Amygdala (tissue), 56 donors: ENCODE measurements at places on chromosomes 7 and 10.

- DNase-seq = no peak
Observed at GRCh38 chr10:122696687-122697086, 3.0 kb downstream of the C10orf120 start.

DNA sequence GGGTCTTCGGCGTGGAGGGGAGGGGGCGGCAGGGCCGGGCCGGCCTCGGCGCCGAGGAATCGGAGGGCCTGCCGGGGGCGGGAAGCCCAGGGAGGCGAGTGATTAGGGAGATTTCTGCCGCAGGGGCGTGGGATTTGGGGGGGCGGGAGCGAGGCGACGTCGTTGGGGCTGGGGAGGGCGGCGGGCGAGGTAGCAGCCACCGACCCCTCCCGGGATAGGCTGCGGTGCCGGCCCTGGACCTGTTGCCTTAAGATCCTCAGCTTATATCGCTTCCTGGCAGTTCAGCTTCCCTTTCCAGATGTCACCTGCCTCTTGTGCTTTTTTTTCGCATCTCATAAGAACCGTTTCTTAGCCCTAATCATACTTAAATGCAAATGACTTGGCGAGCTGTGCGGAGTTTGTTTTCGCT, 655 bp downstream of the LMTK2 start:
- no peak for DNase-seq

- no peak for DNase-seq
Observed at GRCh38 chr10:7406712-7407333, 4.0 kb downstream of the SFMBT2 start.

DNA sequence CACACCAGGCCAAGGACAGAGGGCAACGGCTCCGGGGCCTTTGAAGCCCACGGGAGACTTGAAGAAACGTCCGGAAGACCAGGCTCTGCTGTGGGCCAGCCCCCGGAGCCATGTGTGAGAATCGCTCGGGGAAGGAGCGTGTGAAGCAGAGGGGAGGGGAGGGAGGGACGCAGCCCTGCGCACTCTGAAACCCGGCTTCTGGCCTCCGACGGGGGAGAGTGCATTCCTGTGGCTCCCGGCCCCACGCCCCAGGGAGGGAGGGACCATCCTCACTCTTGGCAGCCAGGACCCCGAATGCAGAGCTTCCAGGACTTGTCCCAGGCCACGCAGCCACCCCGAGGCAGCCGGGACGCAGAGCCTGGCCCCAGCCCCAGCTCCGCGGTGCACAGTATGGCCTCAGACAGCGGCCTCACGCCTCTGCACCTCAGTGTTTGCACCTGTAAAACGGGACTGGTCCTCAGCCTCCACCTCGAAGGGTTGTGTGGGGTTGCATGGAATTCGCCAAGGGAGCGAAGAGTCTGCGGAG, 67.4 kb downstream of the PDGFA start:
- no peak for DNase-seq

DNA sequence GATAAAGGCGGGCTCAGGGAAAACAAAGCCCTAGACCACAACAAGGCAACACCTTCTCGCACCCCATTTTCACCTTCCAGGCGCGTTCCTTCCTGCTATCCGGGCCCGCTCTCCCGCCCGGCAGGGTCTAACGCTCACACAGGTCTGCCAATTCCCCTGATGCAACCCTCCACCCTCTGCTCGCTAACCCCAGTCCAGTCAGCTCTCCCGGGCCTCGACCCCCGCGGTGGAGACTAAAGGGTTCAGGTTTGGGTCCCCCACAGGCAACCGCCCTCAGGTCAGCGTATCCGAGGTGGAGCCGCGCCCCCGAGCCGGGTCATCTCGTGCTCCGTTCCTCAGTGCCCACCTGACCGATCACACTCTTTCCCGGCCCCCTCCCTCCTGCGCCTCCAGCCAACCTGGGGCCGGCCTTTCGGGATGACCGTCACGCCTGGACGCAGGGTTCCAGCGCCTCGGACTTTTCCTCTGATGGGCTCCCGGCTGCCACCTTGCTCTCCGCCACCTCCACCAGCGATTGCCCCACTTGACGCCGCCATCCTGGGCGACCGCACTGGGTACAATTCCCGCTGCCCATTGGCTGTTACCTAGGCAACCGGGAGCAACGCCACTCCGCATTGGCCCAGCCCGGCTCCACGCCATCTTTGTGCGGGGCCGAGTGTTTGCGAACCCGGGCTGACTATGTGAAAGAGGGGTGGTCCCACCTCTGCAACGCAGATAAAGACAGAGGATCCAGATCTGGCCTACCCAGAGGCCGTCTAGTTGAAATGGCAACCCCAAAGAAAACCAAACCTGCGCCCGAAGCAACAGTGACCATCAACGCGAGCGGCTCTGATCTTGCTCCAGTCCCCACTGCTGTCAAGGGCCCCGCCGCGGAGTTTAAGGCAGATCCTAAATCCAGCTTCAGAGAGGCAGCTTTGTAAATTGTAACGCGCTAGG, at the start of gene MORN4:
MORN4 (minus strand) TSS at position 552 of the 936 bp plus-strand sequence. CDS start 13,847 bp downstream, outside the sequence.
- peak; percentile 96 for DNase-seq

- no peak for DNase-seq
Observed at GRCh38 chr10:61758433-61758832, 95.7 kb downstream of the CABCOCO1 start.

DNA sequence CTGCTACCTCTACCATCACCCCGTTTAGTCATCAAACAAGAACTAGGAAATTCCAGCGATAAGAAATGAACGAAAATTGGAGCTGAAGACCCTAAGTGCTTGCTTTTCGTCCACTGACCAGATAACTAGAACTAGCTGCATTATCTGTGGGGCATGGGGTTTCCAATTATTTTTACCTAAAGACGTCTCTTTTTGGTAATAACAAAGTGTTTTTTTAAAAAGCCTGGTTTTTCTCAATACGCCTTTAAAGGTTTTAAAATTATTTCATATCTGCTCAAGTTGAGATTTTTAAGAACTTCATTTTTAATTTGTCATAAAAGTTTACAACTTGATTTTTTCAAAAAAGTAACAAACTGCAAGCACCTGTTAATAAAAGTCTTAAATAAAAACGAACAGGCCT, 104.2 kb downstream of the GALNT11 start:
- DNase-seq = no peak

DNA sequence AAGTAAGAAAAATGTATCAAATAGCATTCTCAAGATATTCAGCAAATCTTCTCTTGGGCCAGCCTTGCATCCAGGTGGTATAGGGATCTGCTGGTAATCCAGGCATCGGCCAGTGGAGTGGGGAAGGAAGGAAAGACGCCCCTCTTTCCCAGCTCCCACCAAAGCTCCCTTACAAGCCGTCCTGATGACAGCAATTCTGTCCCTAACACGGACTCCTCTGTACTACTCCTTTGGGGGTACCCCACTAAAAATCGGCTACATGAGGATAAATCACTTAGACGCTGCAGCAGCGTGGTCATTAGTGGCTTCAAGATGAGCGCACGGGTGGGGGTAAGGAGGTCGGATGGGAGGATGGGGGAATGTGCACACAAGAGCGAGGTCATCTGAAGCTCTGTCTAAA, 24.7 kb upstream of the NUB1 start:
- DNase-seq = no peak

DNA sequence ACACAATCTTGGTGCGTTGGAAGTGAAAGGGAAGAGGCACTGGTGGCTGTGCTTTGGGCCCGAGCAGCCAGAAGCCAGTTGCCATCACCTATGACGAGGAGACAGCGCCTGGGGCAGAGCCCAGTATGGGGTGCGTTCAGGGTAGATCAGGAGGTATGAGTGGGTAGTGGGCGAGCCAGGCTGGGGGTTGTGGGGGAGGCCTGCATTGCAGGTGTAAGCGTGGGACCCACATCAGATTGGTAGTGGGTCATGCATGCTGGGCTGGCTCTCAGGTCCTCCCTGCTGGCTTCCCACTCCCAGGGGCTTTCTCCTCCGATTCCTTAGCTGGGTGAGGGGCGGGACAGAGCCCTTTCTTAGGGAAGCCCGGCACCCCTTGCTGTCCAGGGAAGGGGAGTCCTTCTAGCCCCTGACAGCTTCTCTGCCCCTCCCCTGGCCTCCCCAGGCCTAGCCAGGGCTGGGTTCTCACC, 445 bp upstream of the PVRIG start:
- DNase-seq = no peak

- no peak for DNase-seq
Observed at GRCh38 chr7:78473571-78474301, 675.2 kb downstream of the PHTF2 start.

DNA sequence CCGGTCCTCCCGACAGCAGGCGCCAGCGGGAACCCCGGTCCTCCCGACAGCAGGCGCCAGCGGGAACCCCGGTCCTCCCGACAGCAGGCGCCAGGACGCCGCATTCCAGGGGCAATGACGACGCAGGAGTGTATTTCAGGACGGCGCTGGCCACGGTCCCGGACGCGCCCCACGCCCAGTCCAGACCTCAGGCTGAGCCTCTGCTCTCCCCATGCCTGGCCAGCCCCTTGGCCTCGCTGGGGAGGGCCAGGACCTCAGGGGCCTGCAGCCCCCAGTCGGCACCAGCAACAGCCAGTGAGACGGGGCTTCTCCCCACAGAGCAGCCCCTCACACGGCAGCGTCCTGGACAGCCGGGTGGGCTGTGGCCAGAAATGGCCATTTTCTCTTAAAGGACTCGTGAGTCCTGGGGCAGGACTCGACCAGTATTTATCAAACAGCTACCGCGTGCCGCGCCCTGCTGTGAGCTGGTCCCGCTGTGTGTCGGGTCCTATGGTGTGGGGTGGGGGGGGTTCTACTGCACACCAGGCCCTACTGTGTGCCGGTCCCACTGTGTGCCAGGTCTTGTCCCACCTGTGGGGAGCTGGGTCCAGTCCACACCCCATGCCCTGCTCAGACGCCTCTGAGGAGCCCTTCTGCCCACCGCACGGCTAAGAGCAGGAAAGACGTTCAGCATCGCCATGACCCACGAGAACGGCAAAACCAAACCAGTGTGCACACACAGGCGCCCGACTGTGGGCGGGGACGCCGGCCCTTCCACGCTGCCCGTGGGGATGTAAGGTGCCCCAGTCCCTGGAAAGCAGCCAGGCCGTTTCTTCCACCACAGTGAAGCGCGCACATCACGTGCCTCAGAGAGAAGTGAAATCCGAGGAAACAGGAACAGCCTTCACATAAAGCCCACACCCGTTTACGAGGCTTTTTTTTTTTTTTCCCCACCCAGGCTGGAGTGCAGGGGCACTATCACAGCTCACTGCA, 33.3 kb downstream of the GET4 start:
- DNase-seq = no peak

- DNase-seq = no peak
Observed at GRCh38 chr7:123987445-123987844, 45.4 kb downstream of the TMEM229A start.

DNA sequence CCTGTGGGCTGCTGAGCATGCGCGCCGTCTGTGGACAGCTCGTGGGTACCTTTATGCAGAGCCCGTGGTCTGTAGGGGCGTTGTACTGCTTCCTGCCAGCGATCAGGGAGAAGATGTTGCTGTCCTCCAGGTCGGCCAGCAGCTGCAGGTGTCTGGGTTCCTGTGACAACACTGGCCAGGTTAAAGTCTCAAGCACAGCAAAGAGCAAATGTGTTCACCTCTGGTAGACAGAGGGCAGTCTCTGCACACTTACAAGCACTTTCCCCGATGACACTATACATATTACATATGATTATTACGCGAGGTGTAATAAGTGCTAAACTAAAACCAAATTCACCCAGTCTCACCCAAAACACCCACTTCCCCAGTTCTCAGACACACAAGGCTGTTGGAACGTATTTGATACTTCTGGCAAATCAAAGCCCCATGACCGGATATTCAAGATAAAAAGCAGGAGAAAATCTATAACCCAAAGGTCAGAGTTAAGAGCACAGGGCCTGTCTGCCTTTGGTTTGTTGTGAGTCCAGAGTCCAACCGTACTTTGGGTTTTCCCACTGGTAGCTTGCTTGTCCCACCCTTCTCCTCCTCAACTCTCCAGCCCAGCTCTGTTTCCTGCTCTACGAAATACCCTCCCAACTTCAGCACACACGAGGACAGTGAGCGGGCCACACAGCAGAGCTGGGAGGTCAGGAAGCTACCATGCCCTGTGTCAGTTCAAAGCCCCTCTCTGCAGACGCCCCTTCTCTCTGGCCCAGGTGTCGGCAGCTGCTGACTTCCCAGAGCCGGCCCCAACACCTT, 49.7 kb upstream of the DDC start:
- DNase-seq = no peak

- DNase-seq = no peak
Observed at GRCh38 chr7:152108359-152108758, 82.9 kb downstream of the GALNT11 start.
